ENCODE measurements at places on chromosomes 12 and 14.

GRCh38 chr12:119728444-119728745 is 60.5 kb downstream of the PRKAB1 start:
- DNase-seq, result no peak

GRCh38 chr14:61663312-61663979 is 31.9 kb upstream of the HIF1A start:
- DNase-seq, result no peak

DNA sequence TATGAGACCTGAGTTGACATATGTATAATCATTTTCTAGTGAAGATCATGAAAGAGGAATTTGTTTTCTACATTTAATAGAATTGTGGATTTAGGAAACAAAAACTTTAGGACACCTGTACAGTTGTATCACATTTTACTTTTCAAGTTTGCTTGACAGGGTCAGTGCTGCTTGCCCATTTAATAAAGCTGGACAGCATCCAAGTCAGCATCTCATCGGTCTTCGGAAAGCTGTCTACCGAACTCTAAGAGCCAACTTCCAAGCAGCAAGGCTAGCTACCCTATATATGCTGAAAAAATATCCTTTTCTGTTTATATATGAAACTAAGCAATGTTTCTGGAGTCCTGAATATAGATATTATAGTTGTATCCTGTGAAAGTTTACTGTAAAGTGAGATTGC is 52.3 kb downstream of the VEZT start:
- no peak for DNase-seq

- DNase-seq, result no peak
Measured at GRCh38 chr12:88802096-88802706, 221.9 kb upstream of the KITLG start.

- DNase-seq, result no peak
Measured at GRCh38 chr12:32843528-32844095, 53.0 kb downstream of the PKP2 start.

GRCh38 chr12:41277946-41278267 is 89.8 kb downstream of the PDZRN4 start:
- no peak for DNase-seq

DNA sequence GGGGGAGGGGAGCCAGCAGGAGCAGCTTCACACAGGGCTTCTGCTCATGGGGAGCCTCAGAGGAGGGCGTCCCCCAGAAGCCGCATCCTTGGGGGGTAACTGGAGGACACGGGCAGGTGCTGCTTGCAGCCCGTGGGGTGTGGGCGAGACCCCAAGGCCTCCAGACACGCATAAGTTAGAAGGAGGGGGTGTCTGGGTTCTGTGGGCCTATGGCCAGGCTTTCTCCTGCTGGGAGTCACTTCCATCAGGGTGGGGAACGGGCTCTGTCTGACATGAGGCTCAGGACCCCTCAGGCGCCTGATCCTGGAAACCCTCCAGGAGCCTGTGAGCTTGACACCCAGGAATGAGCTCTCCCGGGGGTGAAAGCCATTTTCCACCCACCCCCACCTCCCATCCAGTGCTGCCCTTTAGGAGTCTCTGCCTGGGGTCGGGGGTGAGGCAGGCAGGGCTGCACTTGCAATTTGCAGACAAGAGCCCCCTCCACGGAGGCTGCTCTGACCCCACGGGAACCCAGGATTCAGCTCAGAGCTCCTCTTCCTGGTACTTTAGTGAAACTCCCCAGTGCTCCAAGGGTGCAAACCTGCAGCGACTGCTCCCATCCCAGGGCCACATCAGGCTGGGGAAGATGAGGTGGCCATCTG is 325.7 kb downstream of the ADGRD1 start:
- DNase-seq, result no peak

DNA sequence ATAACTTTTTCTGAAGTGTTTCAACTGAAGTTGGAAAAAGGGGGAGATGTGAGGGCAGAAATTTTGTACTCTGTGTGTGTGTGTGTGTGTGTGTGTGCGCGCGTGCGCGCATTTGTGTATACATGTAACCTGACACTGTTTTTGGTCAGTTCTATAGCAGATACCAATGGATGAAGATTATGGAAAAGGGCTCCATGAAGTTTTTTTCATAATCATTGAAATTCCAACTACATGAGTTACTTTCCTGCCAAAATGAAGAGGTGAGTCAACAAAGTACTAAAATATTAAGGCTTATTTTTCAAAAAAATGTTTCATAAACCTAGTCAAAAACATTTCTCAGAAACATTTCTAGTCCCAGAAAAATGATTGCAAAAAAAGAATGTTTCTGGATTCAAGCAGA is 25.7 kb upstream of the CERS5 start:
- no peak for DNase-seq

DNA sequence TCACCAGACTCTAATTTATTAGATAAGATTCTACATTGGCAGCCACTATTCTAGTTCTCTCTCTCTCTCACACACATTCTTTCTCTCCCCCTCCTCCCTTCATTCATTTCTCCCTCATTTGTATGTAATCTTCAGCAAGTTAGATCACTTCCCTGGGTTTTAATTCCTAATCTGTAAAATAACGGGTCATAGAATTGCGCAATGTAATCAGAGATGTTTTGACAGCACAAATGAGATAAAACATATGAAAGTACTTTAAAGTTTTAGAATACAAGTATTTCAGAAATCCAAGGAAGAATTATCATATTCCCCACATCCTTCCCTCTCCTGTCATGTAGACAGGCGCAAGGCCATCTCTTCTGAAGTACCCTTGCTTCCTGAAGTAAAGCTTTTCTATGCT is 21.7 kb downstream of the STYK1 start:
- DNase-seq, result no peak

GRCh38 chr12:104702565-104703139 is 245.9 kb downstream of the CHST11 start:
- no peak for DNase-seq

DNA sequence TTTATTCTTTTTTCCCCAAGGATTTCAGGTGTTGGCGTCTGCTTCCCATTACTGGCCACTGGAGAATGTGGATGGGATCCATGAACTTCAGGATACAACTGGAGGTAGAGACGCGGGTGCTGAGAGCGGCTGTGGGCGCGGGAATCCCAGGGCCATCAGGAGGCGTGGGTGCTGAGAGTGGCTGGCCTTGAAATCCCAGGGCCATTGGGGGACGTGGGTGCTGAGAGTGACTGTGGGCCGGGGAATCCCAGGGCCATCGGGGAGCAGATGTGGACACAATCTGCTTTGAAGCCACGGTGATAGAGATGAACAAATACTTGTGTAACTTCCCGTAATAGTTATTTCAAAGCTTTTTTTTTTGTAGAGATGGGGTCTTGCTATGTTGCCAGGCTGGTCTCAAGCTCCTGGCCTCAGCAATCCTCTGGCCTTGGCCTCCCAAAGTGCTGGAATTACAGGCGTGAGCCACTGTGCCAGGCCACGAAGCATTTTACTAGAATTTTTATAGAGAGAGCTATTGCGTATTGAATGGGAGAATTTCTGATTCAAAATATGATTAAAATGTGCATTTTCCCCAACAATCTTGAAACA is 12.8 kb downstream of the ADGRD1 start:
- no peak for DNase-seq

DNA sequence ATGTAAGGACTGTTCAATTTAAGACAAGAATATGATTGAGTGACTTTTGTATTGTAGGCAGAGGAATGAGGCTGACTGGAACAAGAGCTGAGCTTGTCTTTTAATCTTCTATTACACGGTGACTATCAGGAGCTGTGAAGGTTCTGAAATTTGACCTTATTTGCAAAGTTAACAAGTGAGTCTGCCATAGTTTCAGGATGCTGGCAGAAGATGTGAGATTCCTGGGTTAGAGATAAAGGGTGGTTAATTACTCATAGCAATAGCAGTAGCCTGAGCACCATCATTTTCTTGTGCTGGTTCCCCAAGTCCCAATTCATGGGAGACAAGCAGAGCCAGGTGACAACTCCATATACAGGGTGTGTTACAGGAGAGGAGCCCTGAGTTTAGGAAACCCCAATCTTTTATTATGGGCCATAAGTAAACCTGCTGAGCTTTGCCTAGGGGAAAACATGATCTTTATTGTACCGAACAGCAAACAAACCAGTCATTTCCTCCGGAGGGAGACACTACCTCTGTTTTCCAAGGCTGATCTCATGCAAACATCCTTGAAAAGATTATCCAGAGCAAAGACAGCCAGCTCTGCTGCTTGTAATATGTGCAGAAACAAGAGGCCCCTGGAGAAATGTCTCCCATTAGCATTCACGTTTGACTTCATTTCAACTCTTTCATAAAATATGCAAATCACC is 51.7 kb upstream of the DDX11 start:
- no peak for DNase-seq
